ENCODE measurements at places on chromosomes 16 and 17.

DNA sequence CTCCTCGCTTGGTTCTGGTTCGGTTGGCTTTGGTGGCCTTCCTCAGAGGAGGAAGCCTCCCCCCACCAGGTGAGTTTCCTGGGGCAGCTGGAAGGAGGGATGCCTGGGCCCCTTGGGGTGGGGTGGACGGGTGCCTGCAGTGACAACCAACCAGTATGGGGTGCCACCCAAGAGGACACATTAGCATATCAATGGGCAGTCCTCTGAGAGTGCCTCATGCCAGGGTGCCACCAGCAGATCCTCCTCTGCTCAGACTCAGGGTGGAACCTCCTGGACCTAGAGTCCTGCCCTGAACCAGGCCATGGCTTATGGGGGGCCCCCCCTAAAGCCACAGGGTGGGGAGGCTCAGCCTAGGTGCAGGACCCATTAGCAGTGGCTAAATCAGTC is 2.7 kb downstream of the PPP1R1B start:
- no peak for DNase-seq

DNA sequence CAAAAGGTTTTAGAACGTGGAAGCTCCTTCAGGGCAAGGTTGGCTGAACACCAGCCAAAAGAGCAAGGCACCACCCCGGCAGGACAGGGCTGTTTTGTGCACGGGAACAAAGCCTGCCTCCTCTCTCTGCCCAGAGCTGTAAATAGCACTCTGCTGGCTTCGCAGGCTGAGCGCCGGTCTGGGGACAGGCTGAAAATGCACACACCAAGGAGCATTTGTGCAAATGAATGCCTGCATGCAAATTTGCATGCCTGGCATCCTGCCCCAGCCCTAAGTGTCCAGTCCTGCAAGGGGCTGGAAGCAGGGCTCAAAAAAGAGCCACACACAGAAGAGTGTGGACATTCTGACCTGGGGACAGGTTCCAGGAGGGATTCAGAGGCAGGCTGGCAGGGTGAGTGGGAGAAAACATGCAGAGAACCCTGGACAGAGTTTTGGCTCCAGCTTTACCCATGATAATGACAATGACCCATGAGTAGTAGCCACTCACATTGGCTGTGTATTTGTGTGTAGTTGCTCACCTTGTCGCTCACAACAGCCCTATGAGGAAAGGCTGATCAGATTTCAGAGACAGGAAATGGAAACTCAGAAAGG is 11.7 kb downstream of the ABAT start:
- no peak for DNase-seq

- DNase-seq: no peak
Measured at GRCh38 chr16:2803545-2804195, 5.4 kb downstream of the PRSS41 start.

- no peak for DNase-seq
Measured at GRCh38 chr16:51699686-51700396, 548.8 kb upstream of the SALL1 start.

DNA sequence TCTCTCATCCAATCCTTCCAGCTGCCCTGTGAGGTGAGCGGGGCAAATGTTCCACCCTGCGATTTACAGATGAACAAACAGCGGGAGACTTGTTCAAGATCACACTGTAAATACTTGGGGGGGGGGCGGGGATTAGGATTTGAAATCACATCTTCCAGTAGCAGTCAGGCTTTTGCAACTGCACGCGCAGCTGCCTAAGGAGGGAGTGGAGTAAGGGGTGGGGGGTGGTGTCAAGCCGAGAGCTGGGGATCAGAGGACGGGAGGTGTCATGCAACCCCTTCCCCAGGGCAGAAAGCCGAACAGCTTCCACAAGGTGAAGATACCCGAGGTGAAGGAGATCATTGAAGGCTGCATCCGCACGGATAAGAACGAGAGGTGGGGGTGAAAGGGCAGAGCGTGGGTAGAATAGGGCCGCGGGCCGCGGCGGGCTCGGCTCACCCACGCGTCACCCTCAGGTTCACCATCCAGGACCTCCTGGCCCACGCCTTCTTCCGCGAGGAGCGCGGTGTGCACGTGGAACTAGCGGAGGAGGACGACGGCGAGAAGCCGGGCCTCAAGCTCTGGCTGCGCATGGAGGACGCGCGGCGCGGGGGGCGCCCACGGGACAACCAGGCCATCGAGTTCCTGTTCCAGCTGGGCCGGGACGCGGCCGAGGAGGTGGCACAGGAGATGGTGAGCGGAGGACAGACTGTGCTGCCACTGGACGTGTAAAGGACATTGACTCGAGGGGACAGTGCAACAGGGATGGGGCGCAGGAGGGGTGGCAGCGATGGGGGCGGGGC is 4.6 kb downstream of the WNK4 start:
- DNase-seq: no peak

DNA sequence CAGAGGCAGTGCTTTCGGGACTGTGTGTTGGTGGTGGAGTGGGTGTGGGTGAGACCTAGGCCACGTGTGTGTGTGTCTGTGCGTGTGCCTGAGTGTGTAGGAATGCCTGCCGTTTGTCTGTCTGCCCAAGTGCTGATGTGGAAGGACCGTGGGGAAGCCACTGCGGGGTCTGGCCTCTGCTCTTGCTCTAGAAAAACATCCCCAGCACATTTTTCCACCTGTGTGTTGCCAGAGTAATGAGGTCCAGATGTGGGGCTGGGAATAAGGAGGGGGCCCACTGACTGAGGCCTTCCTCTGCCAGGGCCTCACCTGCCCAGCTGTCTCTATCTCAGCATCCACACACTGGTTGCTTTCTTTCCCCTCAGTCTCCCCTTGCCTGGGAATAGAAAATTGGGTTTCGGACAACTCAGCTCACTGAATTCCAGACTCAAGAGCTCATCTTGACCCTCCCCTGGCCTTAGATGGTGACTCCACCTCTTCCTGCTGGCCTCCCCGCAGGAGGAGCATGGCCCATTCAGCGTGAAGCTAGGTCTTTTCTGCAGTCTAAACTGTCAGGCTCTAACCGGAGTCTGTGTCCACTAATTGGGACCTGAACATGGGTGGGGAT is 7.6 kb downstream of the SGCA start:
- DNase-seq: no peak

GRCh38 chr16:31134091-31134571 is 1.4 kb downstream of the PRSS8 start:
- no peak for DNase-seq

DNA sequence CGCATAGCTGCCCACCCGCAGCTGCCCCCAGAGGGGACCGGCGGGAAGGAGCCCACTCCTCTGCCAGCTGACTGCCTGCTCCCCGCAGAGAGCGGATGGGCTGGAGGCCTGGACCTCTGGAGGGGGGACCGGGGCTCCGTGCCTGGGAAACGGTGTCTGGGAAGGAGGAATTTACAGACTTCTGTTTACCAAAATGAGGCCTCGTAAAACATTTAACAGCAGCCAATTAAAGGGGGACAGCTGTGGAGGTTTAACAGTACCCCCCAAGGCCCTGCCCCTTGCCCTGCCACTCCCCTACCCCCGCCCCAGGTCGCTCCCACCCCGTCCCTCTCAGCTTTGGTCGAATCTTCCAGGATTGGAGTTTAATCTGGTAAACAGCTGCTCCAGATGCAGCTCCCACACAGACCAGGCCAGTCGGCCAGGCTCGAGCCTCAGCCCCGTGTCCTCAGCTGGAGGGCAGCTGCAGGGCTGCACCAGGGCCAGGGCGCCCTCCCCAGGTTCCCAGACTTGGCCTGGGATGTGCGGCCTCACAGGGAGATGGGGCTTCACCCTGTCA is 41.1 kb downstream of the BAHCC1 start:
- DNase-seq: no peak

DNA sequence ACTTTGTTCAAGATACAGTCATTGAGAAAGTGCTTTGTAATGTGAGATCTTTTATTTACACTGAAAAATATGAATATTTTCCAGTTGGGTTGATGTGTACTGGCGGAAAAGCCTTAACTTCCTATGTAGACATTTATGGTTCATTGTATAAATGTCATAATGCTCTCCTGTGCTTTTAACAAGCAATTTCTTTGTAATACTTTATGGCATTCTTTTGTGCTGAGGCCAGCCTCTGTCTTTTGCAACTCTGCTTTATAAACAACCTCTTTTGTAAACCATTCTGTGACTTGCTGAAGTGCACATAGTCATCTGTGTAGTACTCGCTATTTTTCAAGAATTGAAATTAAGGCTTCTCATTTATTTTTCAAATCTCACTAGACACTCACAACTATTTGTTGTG is 291.2 kb downstream of the CDH11 start:
- no peak for DNase-seq

- DNase-seq: no peak
Measured at GRCh38 chr16:51416926-51417325, 265.9 kb upstream of the SALL1 start.

- DNase-seq: no peak
Measured at GRCh38 chr17:69287168-69287567, 39.8 kb downstream of the ABCA5 start.

- DNase-seq: no peak
Measured at GRCh38 chr17:31394544-31394943, 3.1 kb downstream of the RAB11FIP4 start.

DNA sequence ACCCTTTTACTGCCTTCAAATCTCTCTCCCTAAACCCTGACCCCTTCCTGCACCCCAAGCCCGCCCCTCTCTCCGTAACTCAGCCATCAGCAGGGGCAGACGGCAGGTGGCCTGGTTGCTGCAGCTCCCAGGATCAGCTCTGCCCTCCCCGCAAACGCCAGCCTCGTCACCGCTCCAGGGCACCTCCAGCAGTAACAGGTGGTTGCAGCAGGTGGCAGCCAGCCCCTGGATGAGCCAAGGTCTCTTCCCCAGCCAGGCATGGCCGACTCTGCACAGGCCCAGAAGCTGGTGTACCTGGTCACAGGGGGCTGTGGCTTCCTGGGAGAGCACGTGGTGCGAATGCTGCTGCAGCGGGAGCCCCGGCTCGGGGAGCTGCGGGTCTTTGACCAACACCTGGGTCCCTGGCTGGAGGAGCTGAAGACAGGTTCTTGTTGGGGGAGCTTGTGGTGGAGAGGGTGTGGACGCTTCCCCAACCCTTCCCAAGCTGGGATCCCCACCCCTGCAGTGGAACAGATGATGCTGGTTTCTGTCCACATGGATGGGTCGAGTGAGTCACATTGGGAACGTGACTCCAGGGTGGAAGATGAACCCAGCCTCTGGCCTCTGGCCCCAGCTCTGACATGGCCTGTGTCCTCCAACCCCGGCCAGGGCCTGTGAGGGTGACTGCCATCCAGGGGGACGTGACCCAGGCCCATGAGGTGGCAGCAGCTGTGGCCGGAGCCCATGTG is 558 bp downstream of the HSD3B7 start:
- no peak for DNase-seq

DNA sequence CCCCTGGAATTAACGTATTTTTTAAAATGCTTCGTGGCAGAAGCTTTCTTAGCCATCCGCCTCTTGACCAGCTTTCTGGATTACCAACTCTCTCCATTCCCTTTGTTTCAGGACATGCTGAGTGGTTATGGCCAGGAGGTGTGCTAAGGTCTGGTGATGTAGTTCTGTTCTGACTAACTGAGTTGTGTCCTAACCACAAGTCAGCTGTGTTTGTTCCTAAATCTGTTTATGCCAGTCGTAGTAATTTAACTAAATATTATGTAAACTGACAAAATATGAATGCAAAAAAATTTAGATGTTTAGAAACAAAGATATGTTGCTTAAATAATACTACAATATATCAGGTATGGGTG is 61.6 kb downstream of the MRTFB start:
- no peak for DNase-seq

DNA sequence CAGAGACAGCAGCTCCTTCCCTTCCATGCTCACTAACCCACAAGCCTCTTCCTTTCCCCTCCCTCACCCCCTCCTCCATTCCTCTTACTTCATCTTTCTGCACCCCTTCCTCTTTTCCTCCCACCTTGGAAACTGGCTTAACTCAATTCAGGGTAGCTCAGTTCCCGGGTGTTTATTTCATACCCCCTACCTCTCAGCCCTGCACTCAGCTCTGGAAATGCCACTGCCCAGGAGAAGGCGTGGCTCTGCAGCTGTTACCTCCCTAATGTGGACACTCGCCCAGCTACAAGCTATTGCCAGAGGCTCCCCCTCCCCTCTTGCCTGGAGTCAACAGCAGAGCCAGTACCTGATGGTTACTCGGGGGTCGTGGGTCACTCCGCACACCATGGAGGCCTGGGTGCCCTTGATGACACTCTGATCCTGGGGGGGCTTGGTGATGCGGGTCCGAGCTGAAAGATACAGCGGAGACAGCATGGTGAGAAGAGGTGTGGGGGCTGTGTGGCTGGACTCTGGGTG is 118.4 kb upstream of the CDC42EP4 start:
- no peak for DNase-seq

DNA sequence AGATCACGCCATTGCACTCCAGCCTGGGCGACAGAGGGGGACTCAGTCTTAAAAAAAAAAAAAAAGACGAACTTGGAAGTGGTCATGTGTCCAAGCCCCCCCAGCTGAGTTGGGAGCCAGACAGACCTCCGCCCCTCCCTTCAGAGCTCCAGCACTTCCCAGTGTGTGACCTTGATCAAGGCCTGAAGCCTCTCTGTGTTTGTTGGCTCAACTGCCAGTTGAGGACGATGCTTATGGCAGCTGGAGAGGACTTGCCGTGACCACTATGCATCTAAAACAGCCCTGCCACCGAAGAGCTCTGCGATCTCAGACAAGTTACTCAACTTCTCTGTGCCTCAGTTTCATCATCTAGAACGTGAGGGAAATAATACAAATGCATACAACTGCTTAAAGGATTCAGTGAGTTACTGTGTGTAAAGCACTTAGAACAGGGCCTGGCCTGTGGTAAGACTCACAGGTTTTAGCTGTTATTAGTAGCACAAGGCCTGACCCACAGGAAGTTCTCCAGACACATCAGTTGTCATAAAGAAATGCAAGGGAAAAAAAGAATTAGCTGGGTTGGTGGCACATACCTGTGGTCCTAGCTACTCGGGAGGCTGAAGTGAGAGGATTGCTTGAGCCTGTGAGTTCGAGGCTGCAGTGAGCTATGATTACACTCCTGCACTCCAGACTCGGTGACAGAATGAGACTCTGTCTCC is 7.0 kb upstream of the IL27 start:
- DNase-seq: no peak

- DNase-seq: peak; percentile 36
Measured at GRCh38 chr17:51372345-51373004, 112.1 kb downstream of the UTP18 start.

GRCh38 chr16:72974142-72974769 is 73.7 kb downstream of the ZFHX3 start:
- no peak for DNase-seq

DNA sequence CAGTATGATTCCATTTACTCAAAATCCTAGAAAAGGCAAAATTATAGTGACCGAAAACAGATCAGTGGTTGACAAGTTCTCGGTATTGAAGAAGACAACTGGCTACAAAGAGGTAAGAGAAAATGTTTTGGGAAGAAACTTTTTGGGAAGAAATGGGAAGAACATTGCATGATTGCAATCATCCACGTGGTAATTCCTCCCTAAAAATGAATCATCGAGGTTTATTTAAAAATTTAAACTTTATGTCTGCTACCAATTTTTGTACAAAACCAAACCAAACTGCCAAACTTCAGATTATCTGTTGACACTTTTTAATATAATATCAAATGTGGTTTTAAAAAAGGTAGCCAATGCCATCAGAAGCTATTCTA is 8.1 kb downstream of the SMURF2 start:
- DNase-seq: no peak

- DNase-seq: no peak
Measured at GRCh38 chr17:68198931-68199836, 48.7 kb upstream of the AMZ2 start.

GRCh38 chr17:51251010-51251409 is 8.8 kb downstream of the MBTD1 start:
- no peak for DNase-seq
